Caco-2 (cell line): ENCODE measurements at places on chromosomes 1 and 21. TPM values are rescaled to one million over a fixed set of nuclear protein-coding genes. Genes with fewer than 3 reads are reported as not detected.

DNA sequence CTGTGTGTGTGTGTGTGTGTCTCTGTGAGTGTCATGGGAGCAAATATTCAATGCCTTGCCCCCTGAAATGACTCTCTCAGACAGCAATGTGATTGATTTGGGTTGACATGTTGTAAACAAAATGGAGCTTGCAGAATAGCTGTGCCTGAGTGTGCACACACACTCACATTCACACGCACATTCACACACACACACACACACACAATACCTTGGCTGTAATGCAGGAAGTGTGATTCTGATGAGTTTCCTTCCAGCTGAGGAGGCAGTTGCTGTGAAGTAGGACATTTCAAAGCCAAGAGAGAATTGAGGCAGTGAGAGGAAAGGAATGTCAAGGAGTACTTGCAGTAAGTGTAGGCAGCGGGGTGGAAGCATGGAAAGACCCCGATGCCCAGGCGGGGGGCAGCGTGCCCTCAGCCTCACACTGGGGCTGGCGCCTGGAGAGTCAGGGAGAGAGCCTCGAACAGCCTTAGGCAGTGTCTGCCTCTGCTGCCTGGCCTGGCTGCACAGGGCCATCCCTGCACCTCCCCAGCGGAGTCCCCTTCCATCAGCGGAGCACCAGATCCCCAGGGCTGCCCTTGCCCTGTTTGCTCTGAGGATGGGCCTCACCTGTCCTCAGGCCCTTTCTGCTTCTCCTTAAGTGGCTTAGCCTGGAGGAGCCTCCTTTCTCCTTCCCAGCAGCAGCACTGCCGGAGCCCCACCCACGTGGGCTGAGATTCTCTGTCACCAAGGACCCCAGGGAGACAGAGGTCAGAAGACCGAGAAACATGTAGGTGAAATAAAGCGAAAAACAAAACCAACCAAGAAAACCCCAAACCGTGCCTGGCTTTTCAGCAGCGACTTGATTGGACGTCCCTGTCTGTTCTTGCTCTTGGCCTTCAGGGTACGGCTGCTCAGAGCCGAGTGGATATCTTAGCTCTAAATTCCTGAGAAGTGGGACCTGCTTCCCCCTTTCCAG is 9.2 kb downstream of the VASH2 start:
- no peak overlapping the region for H3K27ac ChIP-seq
- H3K4me1 ChIP-seq, result no peaks in the 10 kb centered on the region
- no peak for DNase-seq
- H3K27me3 ChIP-seq, result no peaks in the 10 kb centered on the region

DNA sequence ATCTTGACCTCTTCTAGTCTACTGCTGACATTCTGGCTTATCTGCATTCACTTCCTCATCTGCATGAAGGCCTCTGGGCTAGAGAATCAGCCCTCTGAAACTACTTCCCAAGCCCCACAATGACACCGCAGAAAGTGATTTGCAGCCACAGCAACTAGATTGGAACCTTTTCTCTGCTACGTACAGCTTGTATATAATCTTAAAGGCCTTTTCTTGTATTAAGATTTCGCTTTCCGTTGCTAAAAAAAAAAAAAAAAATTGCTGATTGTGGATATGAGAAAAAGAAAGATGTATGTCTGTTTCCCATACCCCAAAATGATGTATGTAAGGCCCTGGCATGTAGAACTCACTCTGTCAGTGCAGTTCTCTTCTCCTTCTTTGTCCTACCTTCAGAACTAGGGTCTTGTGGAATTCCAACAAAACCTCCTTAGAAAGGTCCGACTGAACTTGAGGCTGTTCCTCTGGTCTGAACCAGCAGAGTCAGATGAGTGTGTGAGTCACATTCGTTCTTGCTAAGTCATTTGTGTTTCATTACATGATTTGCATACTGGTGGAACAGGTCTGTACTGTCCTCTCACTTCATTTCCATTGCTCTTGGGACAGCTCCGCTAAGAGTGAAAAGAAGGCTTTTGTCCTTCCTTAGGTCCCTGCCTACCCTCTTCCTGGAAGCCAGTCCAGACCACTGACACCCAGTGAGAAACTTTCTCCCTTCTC is 62.7 kb downstream of the PLPP3 start:
- peak overlapping the region; percentile 42 for H3K27ac ChIP-seq
- H3K4me1 ChIP-seq, result peaks cover 39% of the 10 kb centered on the region
- H3K36me3 ChIP-seq, result no peaks in the 10 kb centered on the region
- no peak overlapping the region for H3K4me3 ChIP-seq

- H3K36me3 ChIP-seq, result no peaks in the 10 kb centered on the region
- peaks cover 32% of the 10 kb centered on the region for H3K4me1 ChIP-seq
- H3K4me3 ChIP-seq, result no peak overlapping the region
- no peak for DNase-seq
Measured at GRCh38 chr21:35529171-35529863, 480.2 kb upstream of the RUNX1 start.

DNA sequence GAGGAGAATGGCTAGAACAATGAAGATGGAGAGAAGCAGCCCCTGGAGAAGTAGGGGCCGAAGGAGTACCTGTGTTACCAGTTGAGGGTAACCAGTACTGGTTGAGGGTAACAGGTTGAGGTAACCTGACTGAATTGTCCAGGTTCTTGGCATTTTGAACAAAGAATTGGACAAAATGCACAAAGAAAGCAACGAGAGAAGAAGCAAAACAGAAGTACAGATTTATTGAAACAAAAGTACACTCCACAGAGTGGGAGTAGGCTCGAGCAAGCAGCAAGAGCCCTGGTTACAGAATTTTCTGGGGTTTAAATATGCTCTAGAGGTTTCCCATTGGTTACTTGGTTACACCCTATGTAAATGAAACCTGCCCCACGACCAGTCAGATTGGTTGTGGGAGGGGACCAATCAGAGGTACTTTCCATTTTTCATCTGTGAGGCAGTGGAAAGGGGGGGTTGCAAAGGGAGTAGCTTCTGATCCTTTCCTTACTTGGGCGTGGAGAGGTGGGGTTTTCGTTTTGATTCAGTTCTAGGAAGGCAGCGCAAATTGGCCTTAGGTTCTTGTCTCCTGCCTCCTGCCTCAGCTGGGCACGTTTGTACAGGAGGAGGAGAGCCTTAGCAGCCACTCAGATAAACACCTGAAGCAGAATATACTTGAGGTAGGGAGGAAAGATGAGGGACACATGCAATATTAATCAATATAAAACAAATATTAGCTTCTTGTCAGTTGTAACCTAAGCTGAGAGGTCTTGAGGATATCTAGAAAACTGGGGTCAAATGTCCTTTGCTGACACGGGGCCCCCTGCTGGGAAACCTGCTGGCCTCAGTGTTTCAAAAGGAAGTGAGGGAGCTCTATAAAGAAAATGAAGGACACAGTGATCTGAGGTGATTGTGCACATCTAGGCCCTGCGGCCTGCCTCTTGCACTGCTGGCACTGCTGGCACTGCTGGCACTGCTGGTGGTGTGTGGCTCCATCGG is 14.3 kb upstream of the LSM10 start:
- no peaks in the 10 kb centered on the region for H3K27me3 ChIP-seq
- peak; percentile 38 for DNase-seq
- no peaks in the 10 kb centered on the region for H3K4me1 ChIP-seq
- H3K27ac ChIP-seq, result no peak overlapping the region
- no peaks in the 10 kb centered on the region for H3K36me3 ChIP-seq

Gene CELA2A
- total RNA-seq, result not detected in 2 replicates
